ENCODE measurements at places on chromosomes 1 and 21. TPM values are rescaled to one million over a fixed set of nuclear protein-coding genes. Genes with fewer than 3 reads are reported as not detected.

The HES3 gene
- not detected for total RNA-seq

The ATP13A2 gene
- 69.9 TPM for total RNA-seq

The FTCD gene
- 2.5 TPM for total RNA-seq

GRCh38 chr1:232944347-232944746 lies 6.1 kb upstream of the NTPCR start:
- no peaks in the 10 kb centered on the region for H3K4me1 ChIP-seq
- H3K27me3 ChIP-seq, result peaks cover 3% of the 10 kb centered on the region
- no peaks in the 10 kb centered on the region for H3K36me3 ChIP-seq
- DNase-seq, result no peak
- no peak overlapping the region for H3K4me3 ChIP-seq

- no peaks in the 10 kb centered on the region for H3K27me3 ChIP-seq
- peaks cover 2% of the 10 kb centered on the region for H3K4me1 ChIP-seq
Measured at GRCh38 chr1:167862432-167863076, 51.4 kb downstream of the ADCY10 start.

DNA sequence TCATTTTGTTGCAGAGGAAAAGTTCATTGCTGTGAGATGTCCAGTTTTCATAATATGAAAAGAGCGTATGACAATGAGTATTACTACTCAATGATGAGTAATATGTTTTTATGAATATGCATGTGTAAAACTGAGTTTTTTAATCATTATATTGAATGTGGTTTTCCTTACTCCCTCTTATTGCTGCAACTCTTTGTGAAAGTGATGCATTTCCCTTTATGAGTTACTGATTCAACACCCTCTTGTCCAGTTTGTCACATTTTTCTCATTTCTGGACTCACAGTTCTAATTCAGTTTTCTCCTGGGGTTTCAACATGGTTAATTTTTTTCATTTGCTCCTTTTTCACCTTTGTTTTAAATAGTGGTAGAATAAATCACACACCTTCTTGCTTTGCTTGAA lies 35.2 kb upstream of the KCNJ15 start:
- no peak overlapping the region for H3K27ac ChIP-seq
- no peak overlapping the region for H3K4me3 ChIP-seq
- DNase-seq, result no peak
- H3K36me3 ChIP-seq, result peaks cover 5% of the 10 kb centered on the region
- peaks cover 9% of the 10 kb centered on the region for H3K4me1 ChIP-seq

- H3K36me3 ChIP-seq, result no peaks in the 10 kb centered on the region
- no peak overlapping the region for H3K4me3 ChIP-seq
- DNase-seq, result no peak
- H3K4me1 ChIP-seq, result peaks cover 11% of the 10 kb centered on the region
- peaks cover 3% of the 10 kb centered on the region for H3K27me3 ChIP-seq
- H3K27ac ChIP-seq, result peak overlapping the region; percentile 46
Measured at GRCh38 chr1:84853741-84854721, 39.0 kb downstream of the LPAR3 start.

- peaks cover 30% of the 10 kb centered on the region for H3K27me3 ChIP-seq
- DNase-seq, result no peak
- H3K27ac ChIP-seq, result no peak within 1 kb of the TSS
- H3K36me3 ChIP-seq, result no peaks in the 10 kb centered on the region
Measured at GRCh38 chr1:54800899-54801759, at the start of gene TTC22. TTC22 (minus strand) TSS chr1:54801323; CDS start chr1:54801163, 160 bp downstream.

DNA sequence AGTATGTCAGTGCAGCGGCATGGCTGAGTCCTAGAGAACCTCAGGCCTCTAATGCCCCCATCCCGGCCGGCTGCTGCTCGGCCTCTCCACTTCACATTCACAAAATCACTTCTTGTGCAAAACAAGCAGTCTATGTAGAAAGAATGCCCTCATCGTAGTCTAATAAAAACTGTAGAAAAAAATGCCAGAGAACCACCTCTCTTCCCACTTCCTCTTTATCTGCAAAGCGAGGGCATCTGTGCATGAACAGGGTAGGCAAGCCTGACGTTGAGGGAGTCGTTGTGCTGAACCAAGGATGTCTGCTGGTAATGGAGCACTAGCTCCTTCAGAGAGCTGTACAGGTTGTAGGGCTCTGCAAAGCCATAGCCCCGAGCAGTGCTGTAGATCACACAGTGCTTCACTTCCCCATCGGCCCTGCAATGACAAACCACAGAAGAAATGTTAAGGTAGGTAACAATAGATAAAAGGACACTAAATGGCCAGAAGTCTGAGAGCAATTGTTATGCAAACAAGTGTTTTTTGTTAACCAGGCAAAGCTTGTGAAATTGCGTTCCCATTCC lies 88.9 kb downstream of the PIK3R3 start:
- no peak overlapping the region for H3K4me3 ChIP-seq
- DNase-seq, result no peak
- H3K36me3 ChIP-seq, result peaks cover 29% of the 10 kb centered on the region
- H3K27me3 ChIP-seq, result no peaks in the 10 kb centered on the region

GRCh38 chr1:6743189-6744101 lies 41.8 kb upstream of the CAMTA1 start:
- no peaks in the 10 kb centered on the region for H3K36me3 ChIP-seq
- peak overlapping the region; percentile 43 for H3K27ac ChIP-seq
- DNase-seq, result no peak
- H3K4me1 ChIP-seq, result peaks cover 9% of the 10 kb centered on the region
- no peak overlapping the region for H3K4me3 ChIP-seq

DNA sequence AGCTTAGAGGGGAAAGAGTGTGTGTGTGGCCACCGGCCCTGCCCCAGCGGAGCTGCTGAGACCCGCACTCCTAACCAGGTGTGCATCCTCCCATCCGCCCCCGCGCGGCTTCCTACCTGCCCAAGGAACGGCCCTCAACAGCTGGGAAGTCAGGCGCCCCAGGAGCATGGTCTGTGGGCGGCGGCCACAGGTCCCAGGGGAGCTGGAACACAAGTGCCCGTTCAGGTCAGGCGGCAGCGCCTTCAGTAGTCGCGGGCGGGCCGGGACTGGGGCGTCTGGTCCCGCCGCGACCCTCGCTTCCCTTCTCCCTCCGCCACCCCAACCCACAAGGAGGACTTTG lies 448 bp downstream of the AURKAIP1 start:
- peaks cover 3% of the 10 kb centered on the region for H3K36me3 ChIP-seq
- H3K4me1 ChIP-seq, result peaks cover 21% of the 10 kb centered on the region
- H3K27me3 ChIP-seq, result no peaks in the 10 kb centered on the region
- DNase-seq, result no peak

GRCh38 chr1:203136409-203137042 lies 9.0 kb downstream of the ADORA1 start:
- H3K4me3 ChIP-seq, result no peak overlapping the region
- H3K27me3 ChIP-seq, result peaks cover 15% of the 10 kb centered on the region
- no peak overlapping the region for H3K27ac ChIP-seq
- no peak for DNase-seq
- H3K4me1 ChIP-seq, result no peaks in the 10 kb centered on the region

DNA sequence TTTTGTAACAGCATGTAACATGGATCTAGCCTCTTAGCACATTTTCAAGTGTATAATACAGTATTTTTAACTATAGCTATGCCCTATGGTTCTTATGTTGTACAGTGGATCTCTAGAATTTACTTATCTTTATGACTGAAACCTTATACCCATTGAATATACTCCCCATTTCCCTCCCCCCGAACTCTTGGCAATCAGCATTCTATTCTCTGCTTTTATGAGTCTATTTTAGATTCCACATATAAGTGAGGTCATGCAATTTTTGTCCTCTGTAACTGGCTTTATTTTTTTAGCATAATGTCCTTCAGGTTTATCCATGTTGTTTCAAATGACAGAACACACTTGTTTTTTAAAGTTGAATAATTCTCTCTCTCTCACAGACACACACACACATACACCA lies 3.1 kb upstream of the GBP6 start:
- H3K27me3 ChIP-seq, result peaks cover 14% of the 10 kb centered on the region
- H3K36me3 ChIP-seq, result no peaks in the 10 kb centered on the region
- H3K27ac ChIP-seq, result no peak overlapping the region
- no peak overlapping the region for H3K4me3 ChIP-seq
- no peak for DNase-seq

DNA sequence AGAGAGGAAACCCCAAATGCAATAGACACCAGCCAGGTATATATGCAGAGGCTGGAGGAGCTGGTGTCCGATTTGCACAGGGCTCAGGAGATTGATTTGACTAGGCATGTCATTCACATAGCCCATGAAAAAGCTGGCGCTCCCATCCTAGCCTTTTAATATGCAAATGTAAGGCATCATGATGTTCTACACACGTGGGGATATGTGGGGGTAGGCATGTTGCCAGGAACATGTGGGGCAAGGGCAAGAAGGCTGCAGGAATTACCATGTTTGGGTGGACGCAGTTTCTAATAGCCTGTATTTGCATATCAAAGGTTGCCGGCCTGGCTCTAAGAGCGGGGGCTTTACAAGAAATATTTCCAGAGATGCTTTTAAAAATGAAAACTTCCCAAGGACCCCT lies 11.7 kb upstream of the SH3GLB1 start:
- H3K4me3 ChIP-seq, result no peak overlapping the region
- peaks cover 10% of the 10 kb centered on the region for H3K4me1 ChIP-seq
- H3K27me3 ChIP-seq, result peaks cover 16% of the 10 kb centered on the region
- no peaks in the 10 kb centered on the region for H3K36me3 ChIP-seq
- H3K27ac ChIP-seq, result no peak overlapping the region

GRCh38 chr1:158002022-158002630 lies 8.7 kb downstream of the KIRREL1 start:
- H3K36me3 ChIP-seq, result peaks cover 7% of the 10 kb centered on the region
- peak overlapping the region; percentile 95 for H3K27ac ChIP-seq
- DNase-seq, result no peak
- no peaks in the 10 kb centered on the region for H3K27me3 ChIP-seq
- peak overlapping the region; percentile 36 for H3K4me3 ChIP-seq

DNA sequence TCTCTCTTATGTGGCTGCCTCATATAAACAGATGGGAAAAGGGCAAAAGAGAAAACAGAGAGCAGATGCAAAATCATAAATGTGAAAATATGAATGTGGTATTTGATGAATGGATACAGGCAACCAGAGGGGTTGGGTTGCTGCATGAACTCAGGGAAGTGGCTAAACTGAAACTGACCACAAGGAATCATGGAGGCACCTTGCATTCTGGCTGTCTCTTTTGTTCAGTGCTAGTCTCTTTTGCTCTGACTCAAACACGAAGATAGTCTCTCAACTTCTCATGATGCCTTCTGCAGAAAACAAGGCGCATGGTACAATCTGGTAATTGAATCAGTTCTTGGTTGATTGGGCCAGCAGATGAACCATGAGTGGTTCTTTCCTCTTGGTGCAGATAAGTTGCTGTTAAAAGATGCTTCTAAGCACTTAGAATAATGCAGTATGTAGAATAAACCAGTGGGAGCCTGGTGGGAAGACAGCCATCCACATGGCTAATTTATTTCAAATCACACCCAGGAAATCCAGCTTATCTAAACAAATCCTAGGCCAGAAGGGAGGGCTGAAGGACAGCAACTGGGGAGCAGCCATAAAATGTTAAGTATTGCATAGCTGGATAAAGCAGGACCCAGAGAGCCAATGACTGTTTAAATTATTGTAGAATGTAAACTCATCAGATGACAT lies 64.2 kb downstream of the HLX start:
- no peak overlapping the region for H3K27ac ChIP-seq
- H3K36me3 ChIP-seq, result no peaks in the 10 kb centered on the region
- H3K4me1 ChIP-seq, result no peaks in the 10 kb centered on the region
- DNase-seq, result no peak

DNA sequence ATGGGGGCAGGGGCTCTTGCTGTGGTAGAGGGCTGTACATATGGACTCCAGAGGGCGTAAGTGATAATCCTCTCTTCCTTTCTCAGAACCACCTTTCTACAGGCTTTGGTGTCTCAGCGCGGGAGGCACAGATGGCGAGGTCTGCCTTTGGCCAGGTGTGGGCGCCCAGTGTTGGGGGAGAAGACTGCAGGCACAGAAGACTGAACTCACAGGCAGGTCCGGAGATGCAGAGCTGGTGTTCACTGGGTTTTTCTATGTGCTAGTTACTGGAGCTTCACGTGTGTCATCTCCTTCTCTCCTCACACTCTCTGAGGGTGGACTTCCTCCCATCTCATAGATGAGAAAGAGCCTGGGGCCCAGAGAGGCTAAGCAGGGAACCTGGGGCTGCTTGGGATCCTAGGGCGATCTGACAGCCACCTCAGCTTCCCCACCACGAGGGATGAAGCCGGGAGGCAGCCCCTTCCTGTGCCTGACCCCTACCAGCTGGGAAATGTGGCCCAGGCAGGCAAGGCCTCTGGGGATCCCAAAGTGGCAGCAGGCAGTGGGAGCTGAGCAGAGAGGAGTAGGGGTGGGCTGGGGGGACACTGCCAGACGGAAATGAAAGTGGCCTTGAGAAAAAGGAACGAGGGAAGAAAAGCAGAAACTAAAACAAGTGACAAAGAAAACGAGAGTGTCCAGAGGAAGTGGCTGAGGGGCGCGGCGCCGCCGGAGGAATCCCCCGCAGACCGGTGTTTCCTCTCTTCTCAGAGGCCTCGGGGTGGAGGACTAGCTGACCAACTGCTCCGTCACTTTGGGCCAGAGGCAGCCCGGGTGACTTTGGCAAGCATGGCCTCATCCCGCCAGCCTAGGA lies 191.6 kb downstream of the HIVEP3 start:
- no peaks in the 10 kb centered on the region for H3K27me3 ChIP-seq
- H3K4me3 ChIP-seq, result no peak overlapping the region
- DNase-seq, result no peak
- no peak overlapping the region for H3K27ac ChIP-seq

DNA sequence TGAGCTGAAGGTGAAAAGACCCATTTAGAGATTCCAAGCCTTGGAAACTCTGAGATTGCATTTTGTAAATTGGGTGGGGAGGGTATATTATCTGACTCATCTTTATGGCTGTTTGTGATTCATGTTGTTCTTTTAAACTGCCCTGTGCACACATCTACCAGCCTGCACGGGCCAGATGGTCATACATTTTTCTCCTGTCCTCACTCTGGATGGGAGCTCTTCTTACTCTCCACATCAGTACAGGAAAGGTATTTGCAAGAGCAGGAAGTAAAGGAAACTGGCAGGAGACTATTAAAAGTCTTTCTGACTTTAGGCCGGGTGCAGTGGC lies 14.3 kb upstream of the NMNAT2 start:
- no peak for DNase-seq
- no peak overlapping the region for H3K4me3 ChIP-seq

DNA sequence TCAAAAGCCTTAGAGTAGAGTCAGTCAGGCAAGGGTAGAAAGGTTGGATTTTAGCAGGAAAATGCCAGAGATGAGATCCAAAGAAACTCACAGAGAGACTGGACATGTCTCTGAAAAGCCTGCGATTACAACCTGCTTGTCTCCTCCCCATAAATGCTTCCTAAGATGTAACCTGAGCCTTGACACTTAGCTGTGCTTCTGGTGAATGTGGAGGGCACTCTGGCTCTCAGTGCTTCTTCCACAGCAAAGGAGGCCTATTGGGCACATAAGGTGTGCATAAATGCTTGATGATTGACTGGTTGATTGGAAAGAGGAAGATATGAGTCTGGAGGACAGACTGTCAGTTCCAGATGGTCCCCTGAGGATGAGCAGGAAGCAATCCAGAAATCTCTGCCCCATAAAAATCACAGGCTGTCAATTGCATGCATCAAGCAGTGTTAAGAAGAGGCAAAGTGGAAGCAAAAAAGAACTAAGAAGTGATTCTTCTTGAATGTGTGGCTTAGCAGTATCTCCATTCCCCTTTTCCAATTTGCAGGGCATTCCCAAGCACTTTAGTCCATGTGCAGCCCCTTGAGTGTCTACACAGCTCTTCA lies 236.2 kb upstream of the RRP15 start:
- no peaks in the 10 kb centered on the region for H3K4me1 ChIP-seq
- H3K36me3 ChIP-seq, result no peaks in the 10 kb centered on the region
- H3K27me3 ChIP-seq, result peaks cover 6% of the 10 kb centered on the region
- no peak overlapping the region for H3K4me3 ChIP-seq
- no peak overlapping the region for H3K27ac ChIP-seq
